ENCODE measurements at places on chromosomes 2 and 18.

DNA sequence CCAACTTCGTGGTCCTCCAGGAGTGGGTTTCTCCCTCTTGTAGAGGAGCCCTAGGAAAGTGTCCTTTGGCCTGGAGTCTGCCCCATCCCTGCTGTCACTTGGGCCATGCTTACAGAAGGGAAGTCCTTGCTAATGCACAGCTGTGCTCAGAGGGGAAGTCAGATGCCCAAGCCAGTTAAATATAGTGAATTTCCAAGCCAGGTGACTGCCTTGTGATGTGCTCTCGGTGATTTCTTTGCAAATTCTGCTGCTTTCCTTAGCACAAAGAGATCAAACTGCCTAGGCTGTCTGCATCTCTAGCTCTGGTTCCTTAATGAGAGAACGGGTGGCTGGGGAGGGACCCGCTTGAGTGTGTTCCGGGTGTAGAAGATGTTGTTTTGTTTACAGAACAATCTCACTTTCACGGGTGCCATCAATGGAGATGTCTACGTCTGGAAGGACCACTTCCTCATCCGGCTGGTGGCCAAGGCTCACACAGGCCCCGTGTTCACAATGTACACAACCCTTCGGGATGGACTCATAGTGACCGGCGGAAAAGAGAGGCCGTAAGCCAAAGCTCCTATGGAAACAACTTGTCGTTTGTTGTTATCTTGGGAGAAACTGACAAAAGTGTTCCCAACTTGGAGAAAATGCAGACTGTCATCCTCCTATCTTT is 91.4 kb downstream of the RTN4 start:
- no peak for DNase-seq

GRCh38 chr18:41734917-41735316 is 220.1 kb upstream of the PIK3C3 start:
- no peak for DNase-seq

DNA sequence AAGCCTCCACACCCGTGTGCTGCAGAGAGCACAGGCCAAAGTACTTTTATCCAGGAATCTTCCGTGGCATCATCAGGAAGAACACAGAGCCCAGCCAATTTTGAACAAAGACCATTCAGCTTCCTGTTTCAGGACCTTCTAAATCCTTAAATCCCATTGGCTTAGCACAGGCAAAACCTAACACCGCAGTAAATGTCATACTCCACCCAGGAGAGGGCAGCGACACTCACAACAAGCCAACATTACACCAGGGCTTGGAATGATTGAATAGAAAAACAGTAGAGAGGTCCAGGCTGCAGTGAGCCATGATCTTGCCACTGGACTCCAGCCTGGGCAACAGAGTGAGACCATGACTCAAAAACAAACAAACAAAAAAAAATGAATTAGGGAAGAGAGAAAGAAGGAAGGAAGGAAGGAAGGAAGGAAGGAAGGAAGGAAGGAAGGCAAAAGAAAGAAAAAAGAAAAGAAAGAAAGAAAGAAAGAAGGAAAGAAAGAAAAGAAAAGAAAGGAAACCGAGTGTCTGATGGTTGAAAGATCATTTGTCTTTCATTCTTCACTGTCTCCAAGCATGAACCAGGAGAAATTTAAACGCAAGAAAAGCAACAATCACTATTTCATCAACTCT is 144.6 kb upstream of the SATB2 start:
- DNase-seq = no peak

GRCh38 chr2:200640176-200640575 is 54.4 kb downstream of the AOX1 start:
- DNase-seq = no peak

DNA sequence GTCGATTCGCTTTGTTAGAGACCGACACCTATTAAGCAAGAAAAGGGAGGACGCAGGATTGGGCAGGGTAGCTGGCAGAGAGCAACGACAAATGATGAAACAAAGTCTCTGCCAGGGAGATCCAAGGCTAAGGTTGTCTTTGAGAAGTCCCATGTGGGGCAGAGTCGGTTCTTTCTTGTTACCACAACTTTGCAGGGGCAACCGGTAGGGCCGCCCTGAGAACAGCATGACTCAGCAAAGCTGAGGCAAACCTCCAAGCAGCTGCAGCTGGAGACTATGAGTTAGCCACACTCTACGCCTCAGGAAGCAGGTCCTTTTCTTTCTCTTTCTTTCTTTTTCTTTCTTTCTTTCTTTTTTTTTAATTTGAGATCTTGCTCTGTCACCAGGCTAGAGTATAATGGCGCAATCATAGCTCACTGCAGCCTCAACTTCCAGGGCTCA is 452.3 kb upstream of the ID2 start:
- no peak for DNase-seq

DNA sequence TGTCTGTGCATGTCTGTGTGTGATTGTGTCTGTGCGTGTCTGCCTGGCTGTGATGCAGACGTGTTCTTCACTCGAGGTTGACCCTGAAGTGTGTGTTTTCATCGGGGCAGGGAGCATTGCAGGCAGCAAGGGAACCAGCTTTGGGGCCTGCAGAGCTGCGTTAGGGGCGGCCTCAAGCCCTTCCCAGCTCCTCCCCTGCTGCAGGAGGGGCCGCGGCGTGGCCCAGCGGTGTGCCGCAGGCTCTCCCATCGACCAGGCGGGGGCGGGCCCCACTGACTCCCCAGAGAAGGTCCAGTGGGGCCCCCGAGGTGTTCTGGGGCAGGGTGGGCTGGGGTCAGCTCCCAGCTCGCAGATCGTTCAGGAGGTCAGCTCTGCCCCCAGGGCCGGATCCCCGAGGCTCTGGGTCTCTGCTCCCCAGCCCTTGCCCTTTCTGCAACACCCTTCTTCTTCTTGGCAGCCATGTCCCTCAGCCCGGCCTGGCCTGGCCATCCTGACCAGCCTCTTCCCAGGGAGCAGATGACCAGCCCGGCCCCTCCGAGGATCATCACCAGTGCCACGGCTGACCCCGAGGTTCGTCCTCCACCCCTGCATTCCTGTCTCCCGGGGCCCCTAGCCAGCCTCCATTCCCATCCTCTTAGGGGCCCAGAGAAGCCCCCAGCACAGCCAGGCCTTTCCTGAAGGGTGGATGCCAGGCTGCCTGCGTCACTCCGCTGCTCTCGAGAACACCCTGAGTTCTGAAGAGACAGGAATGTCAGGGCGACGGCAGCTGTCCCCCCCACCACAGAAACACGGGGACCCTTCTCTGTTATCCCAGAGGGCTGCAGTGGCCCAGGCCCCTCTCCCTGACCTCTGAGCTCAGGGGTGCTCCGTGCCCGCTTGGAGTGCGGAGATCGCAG is 11.1 kb upstream of the KLHL30 start:
- no peak for DNase-seq

- DNase-seq = no peak
These were observed 20.4 kb downstream of the PKP4 start for GRCh38 chr2:158477202-158477601.

- no peak for DNase-seq
These were observed 583 bp downstream of the HIBCH start for GRCh38 chr2:190318931-190319554.

- no peak for DNase-seq
These were observed 463.6 kb upstream of the CRIM1 start for GRCh38 chr2:35891936-35892335.

DNA sequence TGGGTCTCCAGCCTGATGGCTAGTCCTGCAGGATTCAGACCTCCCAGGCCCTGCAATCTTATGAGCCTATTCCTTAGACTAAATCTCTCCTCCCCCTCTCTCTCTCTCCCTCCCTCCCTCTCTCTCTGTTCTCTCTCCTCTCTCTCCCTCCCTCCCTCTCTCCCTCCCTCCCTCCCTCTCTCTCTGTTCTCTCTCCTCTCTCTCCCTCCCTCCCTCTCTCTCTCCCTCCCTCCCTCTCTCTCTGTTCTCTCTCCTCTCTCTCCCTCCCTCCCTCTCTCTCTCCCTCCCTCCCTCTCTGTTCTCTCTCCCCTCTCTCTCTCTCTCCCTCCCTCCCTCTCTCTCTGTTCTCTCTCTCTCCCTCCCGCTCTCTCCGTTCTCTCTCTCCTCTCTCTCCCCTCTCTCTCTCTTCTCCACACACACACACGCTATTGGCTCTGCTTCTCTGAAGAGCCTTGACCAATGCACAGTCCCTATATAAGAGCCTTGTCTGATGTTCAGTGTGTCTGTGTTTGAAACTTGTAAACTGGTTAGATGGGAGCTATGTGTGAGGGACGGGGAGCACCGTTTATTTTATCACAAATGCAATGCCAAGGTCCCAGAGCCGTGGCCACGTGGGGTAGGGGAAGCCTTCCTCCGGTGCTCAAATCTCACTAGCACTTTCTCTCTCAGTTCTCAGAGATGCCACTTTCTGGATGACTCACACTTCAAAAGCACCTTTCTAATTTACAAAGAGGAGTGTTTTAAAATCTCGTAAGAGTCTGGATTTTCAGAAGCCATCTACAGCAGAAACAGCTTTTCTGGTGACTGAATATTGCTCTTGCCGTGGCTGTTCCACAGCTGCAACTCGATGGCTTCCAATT is 9.4 kb upstream of the PRLH start:
- DNase-seq = no peak

DNA sequence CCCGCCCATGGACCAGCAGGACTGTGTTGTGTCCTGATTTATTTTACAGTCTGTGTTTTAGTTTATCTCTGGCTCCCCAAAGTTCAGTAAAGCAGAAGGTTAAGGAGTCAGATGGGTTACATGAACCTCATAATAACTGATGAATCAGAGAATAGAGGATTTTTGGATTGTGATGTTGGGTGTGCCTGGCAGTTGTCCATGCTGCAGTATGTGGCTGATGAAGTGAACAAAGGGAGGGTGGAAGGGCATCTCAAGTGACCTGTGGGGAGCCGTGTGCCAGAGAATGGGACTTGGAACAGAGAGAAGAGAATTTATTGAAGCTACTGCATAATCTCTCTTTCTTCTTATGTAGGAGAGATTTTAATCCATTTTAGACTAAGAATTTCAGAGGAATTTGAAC is 145.5 kb downstream of the MAP4K4 start:
- no peak for DNase-seq

GRCh38 chr2:100619951-100620350 is 57.2 kb downstream of the PDCL3 start:
- DNase-seq = no peak

- no peak for DNase-seq
These were observed 31.3 kb downstream of the LANCL1 start for GRCh38 chr2:210445116-210445707.

- DNase-seq = no peak
These were observed 941 bp upstream of the MPPE1 start for GRCh38 chr18:11909061-11909455.

DNA sequence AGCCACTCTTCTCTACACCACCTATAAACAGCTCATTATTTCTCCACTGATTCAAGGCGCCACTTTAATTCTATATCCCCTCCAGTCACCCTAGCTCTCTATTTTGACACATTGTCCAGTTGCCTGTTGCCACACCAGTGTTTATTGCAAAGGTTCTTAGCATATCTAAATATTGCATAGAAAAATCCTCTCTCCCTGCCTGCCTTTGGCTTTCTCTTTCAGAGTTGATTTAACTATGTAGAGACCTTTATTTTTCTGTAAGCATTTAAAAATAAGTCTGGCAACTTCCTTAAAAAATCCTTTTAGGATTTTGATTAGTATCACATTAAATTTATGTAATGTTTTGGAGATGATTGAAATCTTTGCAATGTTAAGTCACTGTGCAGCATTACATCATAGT is 47.9 kb upstream of the B3GNT7 start:
- DNase-seq = no peak

- DNase-seq = no peak
These were observed 333.0 kb downstream of the AGAP1 start for GRCh38 chr2:235826826-235827225.

- no peak for DNase-seq
These were observed 113.4 kb downstream of the ANTXR1 start for GRCh38 chr2:69126341-69126740.
